T-cell (primary cell): ENCODE measurements at places on chromosomes 2 and 18.

DNA sequence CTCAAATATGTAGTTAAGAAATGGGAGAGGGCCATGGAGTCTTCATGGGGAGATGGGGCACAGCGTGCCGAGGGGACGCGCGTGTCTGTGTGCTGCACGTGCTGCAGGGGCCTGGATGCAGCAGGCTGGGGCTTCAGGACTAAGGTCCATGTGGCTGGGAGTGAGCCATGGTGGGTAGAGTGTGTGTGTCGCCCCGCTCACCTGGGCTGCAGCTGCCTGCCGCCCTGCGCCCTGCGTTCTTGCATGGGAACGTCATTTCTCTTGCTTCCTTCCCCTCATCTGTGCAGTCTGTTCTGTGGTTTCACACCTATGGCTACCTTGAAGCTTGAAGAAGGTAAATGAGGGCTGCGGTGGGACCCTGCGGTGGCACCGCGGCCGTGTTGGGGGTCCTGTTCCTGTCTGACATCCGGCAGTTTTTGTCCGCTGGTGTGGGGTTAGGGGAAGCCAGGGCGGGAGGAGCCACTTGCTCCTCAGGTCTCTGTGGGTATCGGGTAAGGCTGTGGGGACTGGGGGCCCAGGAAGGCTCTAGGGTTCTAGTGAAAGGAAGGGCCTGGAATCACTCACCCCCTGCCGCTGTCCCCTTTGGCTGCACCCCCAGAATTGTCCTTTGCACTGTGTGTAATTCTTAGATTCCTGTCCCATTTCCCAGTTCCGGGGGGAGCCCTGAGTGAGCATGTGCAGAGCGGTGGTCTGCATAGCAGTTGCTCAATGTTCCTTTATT, 54.1 kb upstream of the HS6ST1 start:
- H3K36me3 ChIP-seq = no peaks in the 10 kb centered on the region
- H3K4me3 ChIP-seq = no peak overlapping the region
- peaks cover 74% of the 10 kb centered on the region for H3K27me3 ChIP-seq
- DNase-seq = no peak
- H3K27ac ChIP-seq = no peak overlapping the region

GRCh38 chr2:9385841-9386240, 37.5 kb downstream of the ITGB1BP1 start:
- no peak overlapping the region for H3K27ac ChIP-seq
- no peak overlapping the region for H3K4me3 ChIP-seq
- no peaks in the 10 kb centered on the region for H3K36me3 ChIP-seq
- no peak for DNase-seq
- H3K4me1 ChIP-seq = no peaks in the 10 kb centered on the region

- DNase-seq = no peak
- peaks cover 9% of the 10 kb centered on the region for H3K4me1 ChIP-seq
- H3K27me3 ChIP-seq = no peaks in the 10 kb centered on the region
- no peak overlapping the region for H3K27ac ChIP-seq
- H3K4me3 ChIP-seq = no peak overlapping the region
Observed at GRCh38 chr2:196291426-196291825, 120.0 kb upstream of the STK17B start.

- H3K27ac ChIP-seq = no peak overlapping the region
- no peak for DNase-seq
- H3K36me3 ChIP-seq = no peaks in the 10 kb centered on the region
- no peak overlapping the region for H3K4me3 ChIP-seq
Observed at GRCh38 chr2:47437287-47437686, 34.3 kb downstream of the MSH2 start.
